ENCODE measurements at places on chromosomes 3 and 15. TPM values are rescaled to one million over a fixed set of nuclear protein-coding genes. Genes with fewer than 3 reads are reported as not detected.

DNA sequence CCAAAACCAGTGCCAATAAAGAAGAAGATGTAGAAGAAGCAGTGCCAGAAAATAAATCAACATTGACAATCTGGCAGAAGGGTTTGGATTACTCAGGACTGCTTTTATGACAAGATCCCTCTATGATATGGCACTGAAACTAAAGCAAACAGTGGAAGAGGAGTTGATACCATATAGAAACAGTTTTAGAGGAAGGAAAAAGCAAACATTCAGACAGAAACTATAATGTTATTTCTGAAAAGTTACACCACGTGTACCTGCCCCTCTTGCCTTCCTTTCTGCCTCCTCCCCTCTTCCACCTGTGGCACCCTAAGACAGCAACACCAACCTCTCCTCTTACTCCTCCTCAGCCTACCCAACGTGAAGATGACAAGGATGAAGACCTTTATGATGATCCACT, 63.0 kb downstream of the SFMBT1 start:
- no peak for DNase-seq

The PGBD4 gene
- polyA plus RNA-seq = 1.8 TPM

The RARRES1 gene
- 6.3 TPM for polyA plus RNA-seq

The IMPG2 gene
- polyA plus RNA-seq = 1.9 TPM

DNA sequence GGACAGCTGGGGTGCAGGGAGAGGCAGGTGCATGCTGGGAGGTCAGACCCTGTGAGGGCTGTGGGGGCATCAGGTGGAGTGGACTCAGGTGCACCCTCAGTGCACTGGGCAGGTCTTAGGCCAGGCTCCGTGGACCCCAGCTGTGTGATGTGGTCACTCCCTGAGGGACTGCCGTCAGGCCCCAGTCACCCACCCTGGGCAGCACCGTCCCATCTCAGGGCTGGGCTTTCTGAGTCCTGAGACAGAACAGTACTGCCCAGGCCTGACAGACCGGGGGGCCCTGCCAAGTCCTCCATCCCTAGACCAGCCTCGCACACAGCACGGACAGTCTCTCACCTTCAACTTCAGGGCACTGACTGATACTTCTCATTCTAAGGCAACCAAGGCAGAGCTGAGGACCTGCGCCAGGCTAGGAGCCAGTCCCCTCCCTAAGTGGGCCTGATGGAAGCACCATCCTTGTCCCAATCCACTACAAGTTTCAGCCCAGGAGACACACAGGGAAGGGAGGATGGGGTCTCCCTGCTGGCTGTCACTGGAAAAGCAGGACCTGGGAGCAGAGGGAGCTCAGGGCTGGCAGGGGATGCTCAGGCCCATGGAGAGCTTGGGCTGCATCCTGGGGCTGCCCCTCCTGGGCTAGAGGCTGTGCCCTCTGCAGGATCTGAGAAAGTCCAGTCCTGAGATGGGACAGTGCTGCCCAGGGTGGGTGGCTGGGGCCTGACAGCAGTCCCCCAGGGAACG, 86.3 kb downstream of the LMLN start:
- no peak for DNase-seq

- DNase-seq = peak; percentile 78
Observed at GRCh38 chr3:126982471-126983175, at the start of gene PLXNA1. Gene PLXNA1, plus strand, starts transcription at chr3:126983115. Its CDS starts 5,479 bp downstream, at chr3:126988594.

- no peak for DNase-seq
Observed at GRCh38 chr3:168981396-168981795, 682.1 kb downstream of the MECOM start.

The PEX5L gene
- polyA plus RNA-seq = 0.34 TPM
